ENCODE measurements at places on chromosomes 13 and 19.

GRCh38 chr19:49700563-49700962, 9.6 kb downstream of the CPT1C start:
- no peak for DNase-seq

GRCh38 chr13:27605610-27606200, 14.6 kb downstream of the LNX2 start:
- DNase-seq = no peak

DNA sequence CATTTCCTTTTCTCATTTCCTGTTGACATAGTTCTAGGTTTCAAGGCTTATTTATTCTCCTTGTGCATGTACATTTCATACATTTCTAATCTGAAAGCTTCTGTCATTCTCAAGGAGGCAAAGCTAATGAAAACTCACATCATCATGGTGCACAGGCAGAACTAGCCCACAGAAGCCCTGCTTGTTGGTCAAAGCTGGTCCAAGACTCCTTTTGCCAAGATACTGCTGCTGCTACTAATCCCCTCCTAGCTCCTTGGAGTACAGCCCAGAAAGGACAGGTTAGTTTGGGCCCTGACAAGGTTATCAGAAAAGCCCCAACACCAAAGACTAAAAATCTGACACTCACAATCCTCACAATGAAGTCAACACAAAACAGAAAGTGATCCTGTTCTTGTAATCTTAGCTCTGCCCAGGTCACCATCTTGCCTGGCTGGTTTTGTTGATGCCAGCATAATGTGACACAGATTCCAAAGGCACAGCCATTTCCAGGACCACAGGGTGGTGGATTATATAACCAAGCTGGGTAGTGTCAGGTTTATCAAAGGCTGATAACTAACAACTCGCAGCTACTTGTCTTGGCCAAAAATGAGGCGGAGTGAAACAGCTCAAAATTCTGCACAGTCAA, 417.4 kb downstream of the NDFIP2 start:
- no peak for DNase-seq

GRCh38 chr13:97019236-97019635, 25.0 kb upstream of the OXGR1 start:
- DNase-seq = no peak

DNA sequence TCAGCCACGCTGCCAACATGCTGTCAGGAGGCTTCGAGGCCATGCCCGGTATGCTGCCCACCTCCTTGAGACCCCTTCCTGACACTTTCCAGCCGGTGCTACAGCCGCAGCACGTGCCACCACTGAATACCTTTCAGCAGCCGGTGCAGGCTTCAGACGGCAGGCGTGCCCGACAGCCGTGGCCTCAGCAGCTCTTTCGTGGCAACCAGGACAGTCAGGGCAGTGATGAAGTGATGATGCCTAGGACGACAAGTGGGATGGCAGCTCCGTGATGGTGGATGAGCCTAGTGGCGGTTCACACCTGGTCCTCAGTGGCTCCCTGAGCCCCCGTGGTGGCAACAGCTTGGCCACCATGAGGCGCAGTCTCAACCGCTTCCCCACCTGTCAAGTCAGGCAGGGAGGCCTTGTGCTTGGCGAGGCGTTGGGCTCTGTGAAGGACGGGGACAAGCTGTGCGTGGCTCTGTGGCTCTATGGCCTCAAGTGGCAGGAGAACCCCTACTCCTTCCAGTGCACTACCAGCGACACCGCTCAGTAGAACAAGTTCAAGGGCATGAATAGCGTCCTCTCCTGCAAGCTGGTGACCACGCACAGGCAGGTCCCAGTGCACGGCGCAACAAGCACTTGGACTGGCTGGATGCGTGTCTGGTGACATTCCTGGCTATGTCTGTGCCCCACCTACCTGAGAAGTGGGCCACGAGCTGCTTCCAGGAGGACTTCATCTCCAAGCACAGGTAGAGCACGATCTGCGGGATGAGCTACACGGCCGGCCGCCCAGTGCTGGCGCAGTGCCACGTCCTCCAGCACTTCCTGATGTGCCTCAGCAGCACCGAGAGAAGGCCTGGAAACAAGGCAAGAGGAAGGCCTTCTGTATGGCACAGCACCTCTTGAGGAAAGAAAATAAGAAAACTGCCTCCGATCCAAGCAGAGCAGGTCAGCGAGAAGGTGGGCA, 18.2 kb upstream of the ZNF14 start:
- no peak for DNase-seq

GRCh38 chr13:38900188-38900587, 90.4 kb downstream of the STOML3 start:
- DNase-seq = no peak

DNA sequence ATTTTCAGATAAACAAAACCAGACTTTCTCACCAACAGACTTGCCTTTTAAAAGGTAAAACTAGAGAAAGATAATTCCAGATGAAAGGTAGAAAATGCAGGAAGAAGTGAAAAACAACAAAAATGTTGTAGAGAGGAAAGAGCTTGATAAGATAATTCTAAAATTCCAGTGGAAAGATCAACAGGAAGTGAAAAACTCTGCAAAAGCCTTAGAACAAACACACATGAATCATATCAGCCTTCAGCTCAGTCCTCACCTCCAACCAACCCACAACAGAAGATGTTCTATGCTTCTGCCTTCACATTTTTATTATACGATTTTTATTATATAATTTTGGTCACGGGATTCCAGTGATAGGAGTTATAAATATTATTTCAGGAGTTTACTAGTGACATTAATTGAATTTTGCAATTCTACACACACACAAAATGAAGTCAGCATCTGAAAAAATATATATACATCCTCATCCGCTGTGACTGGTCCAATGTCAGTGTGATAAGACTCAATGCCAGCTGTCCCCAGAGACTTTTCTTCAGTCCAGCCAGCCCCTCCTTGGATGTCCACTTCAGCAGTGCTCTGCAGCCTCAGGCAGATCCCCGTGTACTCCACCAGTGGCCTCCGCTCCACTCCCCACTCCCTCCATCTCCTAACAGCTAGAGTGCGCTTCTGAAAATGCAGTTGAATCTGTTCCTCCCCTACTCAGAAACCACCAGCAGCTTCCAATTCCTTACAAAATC, 57.9 kb downstream of the GADD45B start:
- no peak for DNase-seq

DNA sequence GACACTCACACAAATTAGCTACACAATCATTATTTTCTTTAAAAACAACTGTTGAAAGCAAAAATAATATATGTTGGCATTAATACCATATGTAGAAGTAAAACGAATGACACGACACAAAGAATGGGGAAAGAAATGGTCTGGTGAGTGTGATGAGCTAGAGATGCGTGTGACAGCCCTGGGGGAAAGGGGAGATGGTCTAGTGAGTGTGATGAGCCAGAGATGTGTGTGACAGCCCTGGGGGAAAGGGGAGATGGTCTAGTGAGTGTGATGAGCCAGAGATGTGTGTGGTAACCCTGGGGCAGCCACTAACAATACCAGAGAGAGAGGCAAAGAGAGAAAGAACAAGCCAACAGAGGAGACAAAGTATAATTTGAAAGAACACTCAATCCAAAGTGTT, 22.3 kb upstream of the LAMP1 start:
- no peak for DNase-seq

- no peak for DNase-seq
These were observed 24.9 kb upstream of the AMER2 start for GRCh38 chr13:25196971-25197370.

- DNase-seq = no peak
These were observed 160.7 kb downstream of the RFC3 start for GRCh38 chr13:33978653-33979052.

GRCh38 chr19:8655340-8655709, 24.9 kb downstream of the NFILZ start:
- DNase-seq = peak; percentile 37

Measured in GM13977 (cell line).